ENCODE measurements at places on chromosomes 2 and 18. TPM values are rescaled to one million over a fixed set of nuclear protein-coding genes. Genes with fewer than 3 reads are reported as not detected.

Gene CEP192
- 27.7 TPM for total RNA-seq

DNA sequence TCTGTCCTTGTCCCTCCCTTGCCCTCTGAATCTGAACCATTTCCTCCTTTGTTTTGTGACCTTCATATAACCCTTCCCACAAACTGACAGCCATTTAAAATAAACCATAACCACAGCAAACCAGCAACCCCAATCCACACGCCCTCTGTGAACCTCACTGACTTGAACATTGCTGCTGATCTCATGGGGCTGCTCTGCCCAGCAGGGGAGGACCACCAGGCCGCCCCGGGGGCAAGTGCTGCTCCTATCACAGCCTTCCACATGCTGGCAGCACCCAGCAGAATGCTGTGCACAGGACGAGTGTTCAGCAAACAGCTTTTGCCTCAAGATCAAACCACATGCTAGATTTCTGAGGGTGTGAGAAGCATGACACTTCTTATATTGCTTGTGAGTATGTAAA lies 73.9 kb upstream of the UXS1 start:
- DNase-seq, result no peak

Gene FLACC1
- 3.5 TPM for total RNA-seq

DNA sequence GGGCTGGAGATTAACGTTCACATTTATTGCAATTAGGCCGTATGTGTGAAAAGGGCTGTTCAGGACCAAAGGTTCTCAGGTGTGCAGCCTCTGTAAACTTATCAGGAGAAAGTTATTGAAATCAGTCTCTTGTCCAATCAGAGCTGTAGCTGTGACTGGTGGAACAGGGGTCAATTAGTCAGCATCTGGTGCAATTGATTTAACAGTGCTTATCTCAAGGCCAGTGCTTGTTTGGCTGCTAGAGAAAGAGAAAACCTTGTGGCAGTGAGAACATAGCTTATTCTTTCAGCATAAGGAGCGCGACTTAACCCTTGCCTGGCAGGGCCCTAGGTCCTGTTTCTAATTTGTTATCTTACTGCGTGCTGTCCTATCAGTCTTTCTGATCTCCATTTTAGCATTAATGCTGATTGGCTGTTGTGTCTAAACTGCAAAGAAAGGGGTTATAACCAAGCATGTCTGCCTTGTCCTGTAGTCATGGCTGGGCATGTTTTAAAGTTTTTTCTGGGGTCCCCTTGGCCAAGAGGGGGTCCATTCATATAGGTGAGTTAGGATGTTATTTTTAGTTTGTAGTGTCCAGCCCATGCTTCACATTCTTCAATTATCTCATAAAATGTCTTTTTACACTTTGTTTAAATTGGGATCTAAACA lies 66.4 kb downstream of the CYB5A start:
- no peak for DNase-seq

DNA sequence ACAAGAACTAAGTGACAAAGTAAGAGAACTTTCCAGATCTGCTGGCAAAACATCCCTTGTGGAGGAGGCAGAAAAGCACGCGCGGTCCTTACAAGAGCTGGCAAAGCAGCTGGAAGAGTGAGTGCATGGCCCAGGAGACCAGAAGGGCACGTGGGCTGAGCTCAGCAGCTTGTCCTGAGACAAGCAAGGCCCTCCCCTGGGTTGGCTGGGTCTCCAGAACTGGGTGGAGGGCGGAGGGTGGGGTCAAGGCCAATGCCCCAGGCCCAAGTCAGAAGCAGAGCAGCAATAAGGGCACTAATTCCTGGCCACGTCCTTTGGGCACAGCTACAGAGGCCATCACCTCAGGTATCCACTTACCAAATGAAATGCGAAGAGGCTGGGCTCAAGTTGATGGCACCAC lies 110.6 kb upstream of the TTC39C start:
- no peak for DNase-seq
